ENCODE measurements at places on chromosomes 12 and 14. TPM values are rescaled to one million over a fixed set of nuclear protein-coding genes. Genes with fewer than 3 reads are reported as not detected.
A peak's percentile ranks its signal among the peaks of the same experiment; 100 is the strongest.

- H3K27ac ChIP-seq: no peak overlapping the region
- H3K4me1 ChIP-seq: peaks cover 12% of the 10 kb centered on the region
- peaks cover 20% of the 10 kb centered on the region for H3K36me3 ChIP-seq
- no peaks in the 10 kb centered on the region for H3K27me3 ChIP-seq
Measured at GRCh38 chr14:65728604-65729003, 316.1 kb downstream of the FUT8 start.

The PTPRO gene
- 1.3 TPM for polyA plus RNA-seq

The GZMH gene
- polyA plus RNA-seq: not detected

GRCh38 chr12:66620026-66620425 lies 58.9 kb downstream of the GRIP1 start:
- H3K36me3 ChIP-seq: no peaks in the 10 kb centered on the region
- no peak for DNase-seq
- no peak overlapping the region for H3K27ac ChIP-seq
- H3K4me3 ChIP-seq: no peak overlapping the region
- H3K4me1 ChIP-seq: peaks cover 47% of the 10 kb centered on the region

DNA sequence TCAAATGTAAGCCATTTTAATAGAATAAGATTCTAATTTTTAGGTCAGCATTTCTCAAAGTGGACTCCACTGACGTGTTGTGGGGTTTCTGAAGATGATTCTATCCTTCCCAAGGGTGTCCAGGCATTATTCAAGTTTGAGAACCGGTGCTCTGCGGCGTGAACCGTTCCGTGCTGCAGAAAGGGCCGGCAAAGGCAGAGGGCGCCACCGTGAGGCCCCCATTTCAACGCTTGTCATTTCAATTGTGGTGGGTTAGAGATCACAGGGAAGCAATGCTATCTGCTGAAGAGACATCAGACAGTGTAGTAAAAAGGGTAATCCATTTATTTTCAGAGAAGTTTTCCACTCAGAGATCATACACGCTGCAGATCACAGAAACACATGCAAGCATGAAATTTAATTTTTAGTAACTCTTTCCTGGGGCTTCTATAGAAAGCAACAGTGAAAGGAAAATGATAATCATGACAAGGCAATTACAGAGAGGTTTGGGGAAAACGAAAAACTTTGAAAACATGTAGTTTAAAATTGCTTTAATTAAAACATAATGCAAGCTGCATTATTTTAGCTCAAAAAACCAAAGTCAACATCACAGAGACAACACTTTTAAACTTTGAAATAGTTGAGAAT lies 201.7 kb downstream of the EXOC5 start:
- H3K4me1 ChIP-seq: no peaks in the 10 kb centered on the region
- H3K27me3 ChIP-seq: peaks cover 7% of the 10 kb centered on the region
- H3K27ac ChIP-seq: no peak overlapping the region
- no peak for DNase-seq
- no peak overlapping the region for H3K4me3 ChIP-seq
- H3K36me3 ChIP-seq: no peaks in the 10 kb centered on the region

GRCh38 chr12:7090222-7090998 lies 1.8 kb downstream of the C1R start:
- no peaks in the 10 kb centered on the region for H3K36me3 ChIP-seq
- H3K27me3 ChIP-seq: no peaks in the 10 kb centered on the region
- H3K4me3 ChIP-seq: no peak overlapping the region
- H3K4me1 ChIP-seq: no peaks in the 10 kb centered on the region

The ASIC1 gene
- polyA plus RNA-seq: not detected

The OASL gene
- polyA plus RNA-seq: 2.7 TPM

DNA sequence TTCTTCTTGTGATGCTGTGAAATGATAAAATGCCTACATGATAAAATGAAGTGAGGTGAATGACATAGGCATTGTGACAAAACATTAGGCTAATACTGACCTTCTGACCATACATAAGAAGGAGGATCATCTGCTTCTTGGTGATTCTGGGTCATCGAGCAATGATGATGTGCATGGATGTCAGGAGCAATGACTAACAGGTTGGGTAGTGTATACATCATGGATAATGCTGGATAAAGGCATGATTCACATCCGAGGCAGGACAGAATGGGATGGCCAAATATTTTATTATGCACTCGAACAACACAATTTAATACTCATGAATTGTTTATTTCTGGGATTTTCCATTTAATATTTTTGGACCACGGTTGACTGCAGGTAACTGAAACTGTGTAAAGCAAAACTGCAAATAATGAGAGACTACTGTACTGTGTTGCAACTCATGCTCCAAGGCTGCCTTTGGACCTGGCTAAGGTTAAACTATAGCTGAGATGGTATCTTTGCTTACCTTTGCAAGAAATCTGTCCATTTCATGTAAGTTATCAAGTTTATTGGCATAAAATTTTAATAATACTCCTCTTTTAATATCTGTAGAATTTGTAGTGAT lies 7.6 kb upstream of the SLC25A21 start:
- no peaks in the 10 kb centered on the region for H3K27me3 ChIP-seq
- H3K27ac ChIP-seq: no peak overlapping the region
- no peak for DNase-seq

GRCh38 chr14:76257111-76257803 lies 105.5 kb downstream of the GPATCH2L start:
- no peak for DNase-seq
- no peak overlapping the region for H3K27ac ChIP-seq
- no peak overlapping the region for H3K4me3 ChIP-seq
- no peaks in the 10 kb centered on the region for H3K27me3 ChIP-seq
- H3K4me1 ChIP-seq: 0 out of 2 replicates have a peak, but pooled peaks cover 9% of the 10 kb centered on the region

- H3K4me3 ChIP-seq: no peak overlapping the region
- H3K27me3 ChIP-seq: peaks cover 2% of the 10 kb centered on the region
- H3K36me3 ChIP-seq: no peaks in the 10 kb centered on the region
- no peaks in the 10 kb centered on the region for H3K4me1 ChIP-seq
- no peak for DNase-seq
Measured at GRCh38 chr12:5748027-5748426, 197.0 kb downstream of the ANO2 start.

GRCh38 chr14:21346532-21347135 lies 37.2 kb downstream of the SUPT16H start:
- H3K4me1 ChIP-seq: no peaks in the 10 kb centered on the region
- H3K27ac ChIP-seq: no peak overlapping the region
- no peak for DNase-seq
- H3K4me3 ChIP-seq: no peak overlapping the region
- H3K36me3 ChIP-seq: no peaks in the 10 kb centered on the region

GRCh38 chr14:90288651-90289355 lies 32.5 kb downstream of the PSMC1 start:
- peaks cover 18% of the 10 kb centered on the region for H3K36me3 ChIP-seq
- H3K27me3 ChIP-seq: no peaks in the 10 kb centered on the region
- H3K4me1 ChIP-seq: no peaks in the 10 kb centered on the region
- no peak for DNase-seq
- H3K27ac ChIP-seq: no peak overlapping the region

- peaks cover 12% of the 10 kb centered on the region for H3K4me1 ChIP-seq
- H3K27ac ChIP-seq: peak overlapping the region; percentile 40
- H3K36me3 ChIP-seq: no peaks in the 10 kb centered on the region
- H3K4me3 ChIP-seq: no peak overlapping the region
- H3K27me3 ChIP-seq: no peaks in the 10 kb centered on the region
Measured at GRCh38 chr12:7113389-7113871, 4.4 kb upstream of the C1RL start.

GRCh38 chr12:32290411-32290810 lies 108.9 kb upstream of the FGD4 start:
- H3K4me3 ChIP-seq: no peak overlapping the region
- H3K27ac ChIP-seq: no peak overlapping the region
- no peaks in the 10 kb centered on the region for H3K36me3 ChIP-seq
- no peaks in the 10 kb centered on the region for H3K27me3 ChIP-seq
- no peaks in the 10 kb centered on the region for H3K4me1 ChIP-seq
- DNase-seq: no peak

- no peaks in the 10 kb centered on the region for H3K27me3 ChIP-seq
- peaks cover 25% of the 10 kb centered on the region for H3K36me3 ChIP-seq
- H3K4me3 ChIP-seq: no peak overlapping the region
- no peak overlapping the region for H3K27ac ChIP-seq
Measured at GRCh38 chr12:123645380-123645779, 11.8 kb downstream of the GTF2H3 start.

GRCh38 chr14:22070119-22070982 lies 396.7 kb upstream of the OR4E1 start:
- H3K27me3 ChIP-seq: peaks cover 2% of the 10 kb centered on the region
- no peak overlapping the region for H3K27ac ChIP-seq
- peaks cover 10% of the 10 kb centered on the region for H3K4me1 ChIP-seq
- DNase-seq: no peak
- H3K4me3 ChIP-seq: 0 out of 2 replicates have a peak overlapping the region, but pooled peaks have one; percentile 24

GRCh38 chr14:73721101-73721821 lies 7.1 kb upstream of the PNMA1 start:
- H3K4me1 ChIP-seq: no peaks in the 10 kb centered on the region
- H3K4me3 ChIP-seq: no peak overlapping the region
- peaks cover 56% of the 10 kb centered on the region for H3K36me3 ChIP-seq
- H3K27me3 ChIP-seq: no peaks in the 10 kb centered on the region

DNA sequence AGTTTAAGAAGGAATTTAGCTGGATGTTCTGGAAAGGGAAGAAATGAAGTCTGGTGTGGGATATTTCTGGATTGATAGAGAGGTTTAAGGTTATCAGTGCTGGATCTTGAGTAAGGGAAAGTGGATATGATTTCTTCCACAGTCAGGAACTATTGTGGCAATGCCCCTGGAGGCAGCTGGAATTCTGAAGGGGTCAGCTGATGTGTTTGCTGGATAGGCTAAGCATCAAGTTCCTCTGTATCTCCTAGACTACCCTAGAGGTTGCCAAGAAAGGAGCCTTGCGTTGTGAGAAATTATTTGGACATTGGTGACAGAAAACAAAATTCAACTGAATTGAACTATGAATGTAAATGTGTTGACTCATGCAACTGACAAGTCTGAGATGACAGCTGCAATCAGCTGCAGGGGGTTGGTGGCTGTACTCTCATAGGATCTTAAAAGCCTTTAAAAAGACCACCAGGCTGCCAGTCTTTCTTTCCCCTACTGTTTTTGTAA lies 244.4 kb downstream of the ATXN7L3B start:
- DNase-seq: no peak
- H3K36me3 ChIP-seq: no peaks in the 10 kb centered on the region
- no peak overlapping the region for H3K27ac ChIP-seq
- H3K4me3 ChIP-seq: no peak overlapping the region

All from GM12878 (cell line).